CD14-positive monocyte (primary cell): ENCODE measurements at places on chromosomes 1 and 21.

DNA sequence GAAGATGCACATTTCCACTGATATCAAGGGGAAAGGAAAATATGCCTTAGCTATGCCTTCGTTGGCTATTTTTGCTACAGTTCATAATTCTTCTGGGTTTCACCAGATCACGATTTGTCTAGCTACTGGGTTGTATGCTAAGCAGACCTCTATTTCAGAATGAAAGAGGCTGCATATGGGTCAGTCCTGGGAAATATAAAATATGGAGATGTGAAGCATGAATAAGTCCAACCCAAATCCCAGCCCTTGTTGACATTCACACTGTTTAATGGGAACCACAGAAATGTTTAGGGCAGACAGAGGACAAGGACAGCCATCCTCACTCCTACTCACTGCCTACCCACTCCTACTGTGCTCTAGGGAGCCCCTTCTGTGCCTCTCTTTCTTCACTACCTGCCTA lies 343.2 kb upstream of the CAMK1G start:
- no peak for DNase-seq

DNA sequence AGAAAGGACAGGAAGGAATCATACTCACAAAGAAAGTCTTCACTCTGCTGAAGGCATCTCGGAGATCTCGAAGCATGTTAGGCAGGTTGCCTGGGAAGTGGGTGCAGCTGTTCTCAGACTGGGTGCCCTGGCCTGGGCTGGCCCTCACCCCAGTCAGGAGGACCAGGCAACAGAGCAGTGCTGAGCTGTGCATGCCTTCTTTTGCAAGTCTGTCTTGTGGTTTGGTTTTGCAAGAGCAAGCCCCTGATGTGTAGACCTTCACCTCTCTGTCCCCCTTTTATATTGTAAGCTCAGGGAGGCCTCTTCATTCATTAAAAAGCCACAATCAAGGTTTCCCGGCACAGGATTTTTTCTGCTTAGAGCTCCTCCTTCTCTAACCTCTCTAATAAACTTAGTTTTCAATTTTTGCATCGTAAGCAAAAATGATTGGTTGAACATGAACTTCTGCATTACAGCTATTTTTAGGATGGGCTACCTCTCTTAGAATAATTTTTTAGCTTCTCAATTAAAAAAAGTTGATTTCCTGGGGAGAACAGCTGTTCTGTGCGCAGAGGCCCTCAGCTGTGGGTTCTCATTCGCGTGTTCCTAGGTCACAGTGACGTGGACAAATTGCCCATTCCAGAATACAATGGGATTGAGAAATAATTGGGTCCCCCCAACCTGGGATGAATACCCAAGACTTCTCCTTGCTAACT lies at the start of gene IL10:
Gene IL10, minus strand, starts transcription at position 252 of the 695 bp plus-strand sequence. Its CDS starts 59 bp downstream, at position 193.
- DNase-seq: peak; percentile 65

DNA sequence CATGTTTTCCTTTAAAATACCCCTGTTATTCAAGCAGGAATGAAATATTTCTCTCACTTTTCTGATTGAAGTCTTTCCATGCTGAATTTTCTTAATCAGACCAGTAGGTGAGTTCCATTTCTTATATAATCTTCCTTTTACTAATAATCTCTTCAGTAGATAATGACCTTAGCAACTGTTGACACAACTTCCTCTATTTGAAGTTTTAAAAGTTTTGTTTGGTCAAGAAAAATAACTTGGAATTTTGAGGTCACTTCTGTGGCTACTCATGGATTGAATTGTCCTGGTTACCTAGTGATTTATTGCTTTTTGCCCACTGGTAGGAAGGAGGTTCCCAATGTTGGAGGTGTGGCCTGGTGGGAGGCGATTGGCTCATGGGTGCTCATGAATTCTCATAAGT lies 70.6 kb upstream of the PAXBP1 start:
- DNase-seq: no peak

GRCh38 chr1:153359241-153359640 lies 1.6 kb downstream of the S100A9 start:
- no peak for DNase-seq

GRCh38 chr1:208888376-208888775 lies 644.2 kb upstream of the PLXNA2 start:
- no peak for DNase-seq

GRCh38 chr1:18746981-18747380 lies 112.5 kb downstream of the TAS1R2 start:
- DNase-seq: no peak

- no peak for DNase-seq
These were observed 154.4 kb downstream of the OMA1 start for GRCh38 chr1:58392083-58392482.

DNA sequence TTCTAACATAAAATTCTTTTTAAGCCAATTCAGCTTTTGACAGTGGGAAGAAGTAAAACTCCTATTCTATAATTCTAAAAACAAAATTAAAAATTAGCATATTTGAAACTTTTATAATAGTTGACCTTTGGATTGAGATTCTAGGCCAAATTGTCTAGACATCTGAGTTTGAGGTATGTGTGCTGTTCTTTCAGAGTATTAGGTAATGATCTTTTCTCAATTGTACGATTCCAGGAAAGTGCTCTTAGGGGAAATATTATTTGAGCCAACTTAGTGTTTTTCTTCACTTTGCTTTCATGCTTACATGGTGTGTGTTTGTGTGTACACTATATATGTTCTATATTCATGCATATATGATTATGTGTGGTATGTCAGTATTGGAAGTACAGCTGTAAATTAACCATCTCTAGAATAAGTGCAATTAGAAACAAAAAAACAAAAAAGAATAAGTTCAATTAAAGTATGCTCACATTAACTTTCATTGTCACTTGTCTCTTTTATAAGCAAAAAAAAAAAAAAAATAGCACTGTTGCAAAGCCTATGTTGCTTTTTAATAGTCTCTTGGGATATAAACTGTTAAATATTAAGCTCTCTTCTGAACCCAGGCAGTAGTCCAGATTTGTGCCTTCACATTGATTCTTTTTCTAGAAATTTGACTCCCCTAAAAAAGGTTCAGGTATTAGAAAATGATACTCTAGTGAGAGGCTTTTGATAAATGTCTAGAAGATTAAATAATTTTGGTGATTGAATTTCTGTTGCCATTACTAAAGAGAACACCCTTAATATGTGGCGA lies 132.2 kb downstream of the ATP5PO start:
- DNase-seq: no peak

- DNase-seq: no peak
These were observed 161.5 kb upstream of the SAMSN1 start for GRCh38 chr21:14707511-14708020.

DNA sequence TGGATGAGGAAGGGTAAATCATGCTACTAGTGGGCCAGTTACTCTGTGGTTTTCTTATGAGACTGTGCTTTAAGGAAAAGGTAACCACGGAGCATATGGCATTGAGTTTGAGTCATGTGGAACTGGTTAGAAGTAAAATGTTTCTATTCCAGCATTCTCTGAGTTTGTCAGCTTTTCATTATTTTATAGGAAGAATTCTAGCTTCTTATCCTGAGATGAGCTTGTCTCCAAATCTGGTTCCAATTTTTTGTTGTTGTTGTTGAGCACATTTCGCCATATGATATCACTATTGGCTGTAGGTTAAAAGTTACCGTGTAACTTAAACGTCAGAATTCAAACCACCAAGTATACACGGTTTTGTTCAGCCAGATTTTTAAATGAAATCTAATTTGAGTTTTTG lies 69.9 kb downstream of the ATF6 start:
- DNase-seq: no peak

DNA sequence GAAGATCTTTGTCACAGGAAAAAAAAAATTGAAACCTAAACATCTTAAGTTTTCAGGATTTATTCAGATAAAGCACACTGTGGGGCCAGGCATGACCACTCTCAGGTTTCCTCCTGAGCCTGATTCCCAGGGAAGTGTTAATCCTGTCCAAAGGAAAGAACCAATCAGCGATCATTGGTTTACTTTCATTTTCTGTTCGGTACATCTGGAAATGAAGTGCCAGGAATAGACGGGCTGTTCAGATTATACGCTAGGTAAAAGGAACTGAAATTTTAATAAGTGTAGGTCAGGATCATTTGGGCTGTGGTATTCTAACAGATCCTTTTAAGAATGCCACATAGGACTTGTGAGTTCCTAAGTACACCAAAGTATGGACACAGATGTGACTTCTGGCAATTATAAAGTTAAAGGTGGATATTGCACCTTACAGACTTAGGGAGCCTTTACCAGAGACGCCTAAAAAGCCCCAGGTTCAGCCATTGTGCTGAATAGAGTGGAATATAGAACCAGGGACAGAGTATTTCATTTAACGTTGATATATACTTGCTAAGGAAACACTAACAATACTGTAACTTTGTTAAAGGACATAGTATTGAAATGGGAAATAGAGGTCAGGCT lies 9.3 kb upstream of the CACYBP start:
- DNase-seq: peak; percentile 33

- no peak for DNase-seq
These were observed 443.4 kb upstream of the RGS18 start for GRCh38 chr1:191714845-191715244.

DNA sequence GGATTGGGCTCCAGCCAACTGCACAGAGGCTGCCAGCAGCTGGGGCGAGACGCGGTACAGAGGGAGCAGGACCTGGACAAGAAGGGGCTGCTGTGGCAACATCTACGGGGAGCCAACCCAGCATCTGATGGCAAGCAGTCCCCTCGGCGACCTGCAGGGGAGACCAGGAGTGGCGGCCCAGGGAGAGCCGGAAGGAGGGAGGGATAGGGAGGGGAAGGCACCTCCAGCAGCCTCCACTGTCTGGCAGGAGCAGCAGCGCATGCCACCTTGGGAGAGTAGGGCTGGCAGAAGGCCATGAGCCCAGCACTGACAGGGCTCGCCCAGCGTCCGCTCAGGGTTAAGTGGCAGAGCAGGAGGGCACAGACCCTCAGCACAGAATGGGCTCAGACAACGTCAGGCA lies 17.3 kb downstream of the CHD5 start:
- no peak for DNase-seq

DNA sequence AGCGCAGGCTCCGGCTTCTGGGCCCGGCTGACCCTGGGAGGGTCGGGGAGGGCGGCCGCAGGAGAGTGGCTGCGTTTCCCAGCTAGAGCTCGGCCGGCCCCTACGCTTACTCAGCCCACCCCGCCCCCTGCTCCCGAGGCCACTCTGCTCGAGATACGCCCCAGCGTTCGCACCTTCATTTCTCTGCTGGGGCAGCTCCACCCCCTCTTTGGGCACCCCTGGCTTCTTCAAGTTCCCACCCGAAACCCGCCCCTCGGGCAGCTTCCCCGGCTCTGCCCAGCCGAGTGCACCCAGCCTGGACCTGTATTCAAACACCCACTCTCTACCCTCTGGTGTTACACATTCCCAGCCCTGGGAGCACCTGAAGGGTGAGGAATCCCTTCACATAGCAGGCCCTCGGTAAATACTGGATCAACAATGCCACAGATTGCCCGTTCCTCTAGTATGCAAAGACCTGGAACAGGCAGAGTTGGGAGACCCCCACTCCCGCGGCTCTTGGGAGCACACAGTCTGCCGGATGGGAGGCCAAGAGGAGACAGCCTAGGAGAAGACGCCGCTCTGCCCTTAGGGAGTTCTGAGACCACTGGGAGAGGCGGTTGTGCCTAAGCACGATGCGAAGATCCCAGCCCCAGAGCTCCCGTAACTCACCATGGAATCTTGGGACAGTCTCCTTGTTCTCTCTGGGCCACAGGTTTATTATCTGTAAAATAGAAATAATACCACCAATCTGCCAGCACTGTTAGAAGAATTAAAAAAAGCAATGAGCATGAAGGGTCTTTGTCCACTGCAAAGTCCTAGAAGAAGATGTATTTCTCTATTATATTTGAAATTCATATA lies 566 bp upstream of the PAQR7 start:
- DNase-seq: no peak

DNA sequence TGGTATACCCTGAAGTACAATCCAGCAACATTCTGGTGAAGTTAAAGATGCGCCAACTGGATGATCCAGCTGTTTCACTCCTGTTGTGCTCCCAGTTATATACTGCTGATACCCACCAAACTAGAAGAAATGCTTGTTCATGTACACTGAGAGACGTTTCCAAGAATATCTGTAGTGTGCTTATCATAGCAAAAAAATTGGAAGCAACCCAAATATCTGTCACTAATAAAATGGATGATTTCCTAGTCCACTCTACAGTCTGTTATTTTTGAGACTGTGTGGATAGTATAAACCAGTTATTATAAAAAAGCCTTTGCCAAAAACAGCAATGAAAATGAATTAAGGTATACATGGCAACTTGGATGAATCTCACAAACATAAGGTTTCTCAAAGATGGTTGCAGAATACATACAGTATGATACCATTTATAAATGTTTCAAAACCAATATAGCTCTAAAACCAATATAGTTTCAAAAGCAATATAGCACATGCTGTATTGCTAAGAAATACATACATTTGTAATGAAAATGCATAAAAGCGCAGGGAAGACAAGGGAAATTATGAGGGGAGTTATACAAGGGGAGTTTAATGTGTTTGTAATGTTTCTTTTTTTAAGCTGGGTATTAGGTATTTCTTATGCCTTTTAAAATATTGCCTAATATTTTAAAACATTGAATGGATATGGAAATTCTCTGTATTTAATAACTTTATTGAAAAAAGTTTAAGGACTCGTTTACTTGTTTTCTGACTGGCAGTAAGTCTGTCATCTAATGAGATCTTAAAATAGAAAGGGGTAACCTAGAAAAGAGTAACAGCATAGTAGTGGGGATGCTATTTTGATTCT lies 36.5 kb downstream of the GPSM2 start:
- no peak for DNase-seq

DNA sequence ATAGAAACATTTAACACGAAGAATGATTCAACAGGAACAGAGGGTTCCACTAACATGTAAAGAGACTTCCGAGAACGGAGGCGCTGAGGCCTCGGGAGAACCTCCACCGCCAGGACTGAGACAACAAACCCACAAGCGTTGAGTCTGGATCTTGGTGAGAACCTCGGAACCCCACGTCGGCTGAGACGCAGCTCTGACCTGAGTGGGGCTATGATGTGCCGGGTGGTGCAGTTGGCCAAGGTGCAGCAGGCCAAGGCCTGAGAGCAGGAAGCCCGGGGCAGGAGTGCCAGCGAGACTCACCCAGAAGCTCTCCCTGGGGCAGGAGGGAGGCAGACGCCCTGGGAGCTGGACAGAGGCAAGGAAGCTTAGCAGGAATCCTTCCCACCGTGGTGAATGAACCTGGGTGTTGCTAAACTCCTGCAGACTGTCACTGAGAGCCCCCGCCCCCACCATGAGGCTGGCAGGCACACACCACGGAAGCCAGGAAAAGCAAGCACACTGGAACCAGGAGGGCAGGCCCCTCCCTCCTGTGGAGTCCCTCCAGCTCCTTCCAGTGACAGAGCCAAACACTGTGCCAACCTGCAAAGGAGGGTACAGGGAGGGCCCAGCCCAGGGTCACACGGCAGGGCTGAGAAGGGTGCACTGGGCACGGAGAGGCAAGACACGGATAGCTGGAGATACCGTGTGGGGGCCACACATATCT lies 34.8 kb downstream of the WDR4 start:
- DNase-seq: no peak

GRCh38 chr1:197438010-197438790 lies 170.1 kb downstream of the CRB1 start:
- no peak for DNase-seq

- no peak for DNase-seq
These were observed 294.9 kb downstream of the LRRIQ3 start for GRCh38 chr1:73903092-73903491.

- no peak for DNase-seq
These were observed 32.9 kb downstream of the TENT5C start for GRCh38 chr1:117638759-117639158.
